ENCODE measurements at places on chromosomes 4 and X. TPM values are rescaled to one million over a fixed set of nuclear protein-coding genes. Genes with fewer than 3 reads are reported as not detected.
A peak's percentile ranks its signal among the peaks of the same experiment; 100 is the strongest.

- H3K4me3 ChIP-seq, result peak within 1 kb of the TSS; percentile 100
- H3K4me1 ChIP-seq, result peaks cover 14% of the 10 kb centered on the region
- no peaks in the 10 kb centered on the region for H3K27me3 ChIP-seq
- peak within 1 kb of the TSS; percentile 100 for H3K27ac ChIP-seq
Observed at GRCh38 chrX:119871599-119872395, at the start of the genes NDUFA1 and RNF113A. TSS of gene NDUFA1 (plus strand) at chrX:119871832. CDS start at chrX:119871912, 80 bp downstream. TSS of gene RNF113A (minus strand) at chrX:119871733. CDS start at chrX:119871613, 120 bp downstream.

DNA sequence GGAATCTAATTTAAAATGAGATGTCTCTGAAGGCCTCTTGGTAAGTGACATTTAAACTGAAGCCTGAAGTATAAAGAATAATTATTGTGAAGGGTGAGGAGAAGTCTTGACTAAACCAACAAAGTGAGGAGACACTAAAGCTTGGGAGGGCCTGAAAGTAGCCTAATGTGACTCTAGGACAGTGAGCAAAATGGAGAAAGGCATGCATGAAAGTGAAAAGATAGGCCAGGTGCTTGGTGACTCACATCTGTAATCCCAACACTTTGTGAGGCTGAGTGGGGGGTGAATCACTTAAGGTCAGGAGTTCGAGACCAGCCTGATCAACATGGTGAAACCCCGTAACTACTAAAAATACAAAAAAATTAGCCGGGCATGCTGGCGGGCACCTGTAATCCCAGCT, 46.9 kb upstream of the SMARCAD1 start:
- H3K27me3 ChIP-seq, result no peaks in the 10 kb centered on the region
- no peak overlapping the region for H3K27ac ChIP-seq

Gene PTTG2
- 2.6 TPM for total RNA-seq

GRCh38 chrX:130155564-130155963, 10.1 kb downstream of the AIFM1 start:
- peaks cover 10% of the 10 kb centered on the region for H3K36me3 ChIP-seq
- H3K4me1 ChIP-seq, result peaks cover 10% of the 10 kb centered on the region
- no peaks in the 10 kb centered on the region for H3K27me3 ChIP-seq
- DNase-seq, result no peak
- no peak overlapping the region for H3K27ac ChIP-seq

DNA sequence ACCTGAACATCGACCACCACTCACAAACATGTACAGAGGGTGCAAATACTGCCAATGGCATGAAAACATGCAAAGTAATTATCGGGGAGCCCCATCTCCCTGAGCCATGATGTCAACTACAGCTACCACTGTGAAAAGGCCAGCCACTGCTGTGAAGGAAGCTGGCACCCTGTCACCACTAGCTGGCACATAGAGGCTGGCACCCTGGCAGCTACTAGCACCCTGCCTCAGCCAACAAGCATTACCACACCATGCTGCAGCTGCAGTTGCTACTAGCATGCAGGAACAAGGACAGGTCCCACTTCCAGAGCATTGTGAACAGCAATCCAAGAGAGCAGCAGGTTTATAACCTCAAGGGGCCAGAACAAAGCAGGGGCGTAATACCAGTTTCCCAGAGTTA, 81.4 kb downstream of the PRR32 start:
- H3K4me3 ChIP-seq, result no peak overlapping the region
- no peak for DNase-seq
- H3K27ac ChIP-seq, result no peak overlapping the region
- H3K36me3 ChIP-seq, result no peaks in the 10 kb centered on the region
- H3K4me1 ChIP-seq, result no peaks in the 10 kb centered on the region

Gene FHL1
- 15.9 TPM for total RNA-seq

DNA sequence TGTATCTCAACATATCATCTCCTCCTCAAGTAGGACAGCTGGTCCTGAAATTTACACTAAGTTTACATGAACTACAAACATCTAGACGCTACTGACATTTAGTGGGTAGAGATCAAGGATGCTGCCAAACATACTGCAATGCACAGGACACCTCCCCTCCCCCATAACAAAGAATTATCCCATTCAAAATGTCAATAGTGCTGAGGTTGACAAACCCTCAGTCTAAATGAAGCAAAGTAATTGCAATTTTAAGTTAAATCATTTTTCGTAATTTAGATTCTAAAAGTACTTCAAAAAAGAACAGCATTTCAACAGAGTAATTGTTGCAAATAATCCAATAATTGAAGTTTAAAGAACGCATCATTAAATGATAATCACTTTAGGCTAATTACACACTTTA, 1.2 kb downstream of the PRMT9 start:
- DNase-seq, result no peak
- peaks cover 33% of the 10 kb centered on the region for H3K4me1 ChIP-seq
- peak overlapping the region; percentile 92 for H3K4me3 ChIP-seq
- H3K36me3 ChIP-seq, result peaks cover 26% of the 10 kb centered on the region

GRCh38 chrX:73562458-73562857, 539 bp upstream of the CHIC1 start:
- peaks cover 5% of the 10 kb centered on the region for H3K36me3 ChIP-seq
- DNase-seq, result no peak
- peaks cover 19% of the 10 kb centered on the region for H3K4me1 ChIP-seq
- peak overlapping the region; percentile 93 for H3K4me3 ChIP-seq

- no peak overlapping the region for H3K4me3 ChIP-seq
- DNase-seq, result no peak
- no peaks in the 10 kb centered on the region for H3K36me3 ChIP-seq
- no peak overlapping the region for H3K27ac ChIP-seq
- peaks cover 34% of the 10 kb centered on the region for H3K27me3 ChIP-seq
- no peaks in the 10 kb centered on the region for H3K4me1 ChIP-seq
Observed at GRCh38 chr4:109979920-109980717, 67.4 kb downstream of the EGF start.

- peaks cover 4% of the 10 kb centered on the region for H3K4me1 ChIP-seq
- peaks cover 2% of the 10 kb centered on the region for H3K36me3 ChIP-seq
- no peak for DNase-seq
- H3K4me3 ChIP-seq, result no peak overlapping the region
Observed at GRCh38 chrX:139692908-139693307, 15.1 kb downstream of the MCF2 start.

- peaks cover 13% of the 10 kb centered on the region for H3K27me3 ChIP-seq
- no peak overlapping the region for H3K27ac ChIP-seq
- DNase-seq, result no peak
- no peak overlapping the region for H3K4me3 ChIP-seq
- no peaks in the 10 kb centered on the region for H3K36me3 ChIP-seq
- H3K4me1 ChIP-seq, result peaks cover 6% of the 10 kb centered on the region
Observed at GRCh38 chr4:100118181-100118580, 72.1 kb downstream of the DDIT4L start.

Gene SPON2
- 28.0 TPM for total RNA-seq

DNA sequence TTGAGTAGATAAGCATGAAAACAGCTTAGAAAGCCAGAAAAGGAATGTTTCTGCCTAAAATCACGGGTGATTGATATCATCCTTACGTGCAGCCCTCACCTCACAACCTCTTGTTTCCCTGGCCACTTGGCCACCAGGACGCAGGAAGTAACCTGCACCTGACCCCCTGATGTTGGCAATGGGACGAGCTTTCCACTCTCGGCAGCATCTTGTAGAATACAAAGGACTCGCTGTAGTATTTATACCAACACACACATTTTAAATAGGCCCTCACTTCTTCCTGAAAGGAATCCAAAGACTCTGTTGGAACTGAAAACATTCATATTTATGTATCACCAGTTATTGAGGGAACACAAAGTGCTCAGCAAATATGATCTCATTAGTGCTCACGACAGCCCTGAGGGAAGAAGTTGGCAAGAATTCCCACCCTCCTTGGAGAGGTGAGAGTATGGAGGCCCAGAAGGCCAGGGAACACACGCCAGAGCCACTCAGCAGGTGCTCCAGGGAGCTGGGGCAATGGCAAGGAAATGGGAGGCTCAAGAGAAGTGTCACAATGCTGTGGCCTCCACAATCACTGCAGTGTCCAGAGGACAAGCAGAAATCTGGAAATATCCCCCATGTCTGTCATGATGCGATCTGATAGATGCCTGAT, 103.3 kb upstream of the KIT start:
- H3K27ac ChIP-seq, result no peak overlapping the region
- no peaks in the 10 kb centered on the region for H3K4me1 ChIP-seq
- no peaks in the 10 kb centered on the region for H3K36me3 ChIP-seq
- no peak for DNase-seq
- H3K27me3 ChIP-seq, result no peaks in the 10 kb centered on the region

Gene TRIM75
- not detected for total RNA-seq

Gene CENPE
- total RNA-seq, result 73.3 TPM

GRCh38 chr4:149823769-149824221, 8.2 kb upstream of the IQCM start:
- H3K36me3 ChIP-seq, result no peaks in the 10 kb centered on the region
- no peak overlapping the region for H3K4me3 ChIP-seq
- no peaks in the 10 kb centered on the region for H3K27me3 ChIP-seq
- no peaks in the 10 kb centered on the region for H3K4me1 ChIP-seq

Gene CLIC2
- 1.0 TPM for total RNA-seq

Gene GPR119
- not detected for total RNA-seq

Gene GPRIN3
- 67.5 TPM for total RNA-seq

DNA sequence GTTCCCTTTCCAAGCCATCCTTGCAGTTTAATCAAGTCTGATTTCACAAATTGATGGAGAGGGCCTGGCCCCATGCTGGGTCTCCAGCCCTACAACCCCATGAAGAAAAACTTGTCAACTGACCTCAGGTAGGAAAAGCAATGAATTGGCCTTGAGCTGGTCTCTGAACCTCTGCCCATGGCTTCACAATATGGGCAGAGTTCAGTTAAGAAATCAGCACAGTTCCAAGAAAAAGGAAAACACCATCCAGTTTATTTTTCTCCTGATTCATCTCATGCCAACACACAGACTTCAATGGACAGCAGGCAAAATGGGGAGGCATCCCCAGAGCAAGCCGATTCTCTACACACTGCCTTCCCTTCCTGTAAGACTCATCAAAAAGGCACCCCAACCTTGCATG, 3.3 kb downstream of the RIPPLY1 start:
- no peaks in the 10 kb centered on the region for H3K27me3 ChIP-seq
- H3K4me3 ChIP-seq, result no peak overlapping the region
- H3K36me3 ChIP-seq, result no peaks in the 10 kb centered on the region

DNA sequence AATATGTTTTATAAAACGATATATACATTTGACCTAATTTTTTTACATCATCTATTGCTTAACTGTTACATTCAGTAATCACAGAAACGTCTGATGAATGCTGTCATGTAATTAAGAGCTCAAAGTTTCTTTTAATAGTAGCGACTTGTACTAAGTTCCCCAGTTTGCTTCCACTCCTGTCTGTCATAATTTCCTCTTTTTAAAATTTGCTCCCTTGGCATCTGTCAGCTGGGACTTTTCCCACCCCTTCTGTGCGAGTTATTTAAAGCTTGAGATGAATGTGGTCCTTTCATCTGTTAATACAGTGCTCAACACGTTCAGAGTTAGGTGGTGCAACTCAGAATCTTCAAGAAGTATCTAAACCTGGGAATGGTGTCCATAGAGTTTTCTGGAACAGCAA, 1.2 kb downstream of the RAP1GDS1 start:
- H3K27ac ChIP-seq, result peak overlapping the region; percentile 93
- H3K4me3 ChIP-seq, result peak overlapping the region; percentile 99
- no peaks in the 10 kb centered on the region for H3K27me3 ChIP-seq
- no peak for DNase-seq
- H3K4me1 ChIP-seq, result peaks cover 49% of the 10 kb centered on the region

DNA sequence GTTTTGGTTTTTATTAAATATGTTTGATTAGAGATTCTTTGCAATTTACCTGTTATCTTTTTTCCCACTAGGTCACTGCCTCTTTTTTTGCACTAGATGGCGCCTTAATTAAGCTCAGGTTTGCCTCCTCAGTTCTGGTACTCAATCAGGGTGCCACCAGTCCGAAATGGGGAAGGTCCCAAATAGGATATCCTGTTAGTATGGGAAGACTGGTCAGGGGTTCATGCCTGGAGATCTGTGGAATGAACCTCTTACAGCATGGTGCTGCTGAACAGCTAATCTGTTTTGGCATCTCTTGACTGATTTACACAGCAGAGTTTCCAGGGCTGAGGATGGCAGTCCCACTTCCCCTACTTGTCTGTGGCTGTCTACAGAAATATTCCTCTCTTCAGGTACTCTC, 24.2 kb upstream of the VSIG1 start:
- H3K4me3 ChIP-seq, result no peak overlapping the region
- peaks cover 34% of the 10 kb centered on the region for H3K4me1 ChIP-seq
- H3K27me3 ChIP-seq, result no peaks in the 10 kb centered on the region
- no peak overlapping the region for H3K27ac ChIP-seq

DNA sequence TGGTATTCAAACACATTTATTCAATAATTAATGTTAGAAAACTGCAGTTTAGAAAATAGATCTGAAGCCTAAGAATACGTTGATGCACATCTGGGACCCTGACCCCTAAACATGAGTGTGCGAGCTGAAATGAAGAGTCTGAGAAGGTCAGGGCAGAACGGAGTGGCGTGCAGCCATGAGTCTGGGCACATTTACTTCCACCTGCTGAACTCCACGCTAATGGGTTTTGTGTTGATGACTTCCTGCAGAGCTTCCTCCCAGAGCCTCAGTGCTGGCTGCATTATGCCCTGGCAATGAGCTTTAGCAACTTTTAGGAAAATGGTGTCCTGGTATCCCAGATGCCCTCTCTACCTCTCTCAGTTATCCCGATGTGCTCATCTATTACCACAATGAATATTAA, 53.1 kb downstream of the FAM114A1 start:
- H3K36me3 ChIP-seq, result no peaks in the 10 kb centered on the region
- no peak overlapping the region for H3K4me3 ChIP-seq
- H3K27ac ChIP-seq, result no peak overlapping the region
- peaks cover 8% of the 10 kb centered on the region for H3K27me3 ChIP-seq

Gene STAP1
- 29.1 TPM for total RNA-seq

Gene YIPF7
- total RNA-seq, result not detected

DNA sequence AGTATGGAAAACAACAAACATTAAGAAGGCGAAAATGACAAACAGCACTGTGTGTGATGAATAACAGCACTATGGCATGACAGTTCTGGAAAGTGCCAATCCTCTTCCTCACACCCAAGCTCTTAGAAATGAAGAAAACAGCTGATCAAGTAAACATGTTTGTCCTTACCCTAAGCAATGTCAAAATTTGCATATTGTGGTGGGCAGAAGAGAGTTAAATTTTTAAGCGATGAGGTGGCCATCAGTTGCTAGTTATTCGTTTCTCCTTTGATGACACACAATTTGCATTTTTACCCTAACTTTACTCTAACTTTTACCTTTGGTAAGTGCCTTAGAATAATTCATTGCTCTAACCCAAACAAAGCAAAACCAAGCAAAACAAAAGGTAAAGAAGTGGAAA, 8.8 kb downstream of the PROM1 start:
- peaks cover 9% of the 10 kb centered on the region for H3K4me1 ChIP-seq
- H3K4me3 ChIP-seq, result no peak overlapping the region
- H3K27ac ChIP-seq, result no peak overlapping the region
- no peak for DNase-seq
- peaks cover 53% of the 10 kb centered on the region for H3K27me3 ChIP-seq
- H3K36me3 ChIP-seq, result peaks cover 4% of the 10 kb centered on the region

- H3K4me3 ChIP-seq, result no peak overlapping the region
- no peaks in the 10 kb centered on the region for H3K4me1 ChIP-seq
- H3K27me3 ChIP-seq, result no peaks in the 10 kb centered on the region
Observed at GRCh38 chr4:19262467-19262866, 989.2 kb upstream of the SLIT2 start.

GRCh38 chr4:121183361-121183760, 19.2 kb upstream of the TNIP3 start:
- no peaks in the 10 kb centered on the region for H3K27me3 ChIP-seq
- H3K27ac ChIP-seq, result peak overlapping the region; percentile 97
- H3K4me1 ChIP-seq, result peaks cover 70% of the 10 kb centered on the region
- no peak for DNase-seq

GRCh38 chr4:116752027-116752426, 333.3 kb downstream of the TRAM1L1 start:
- H3K4me3 ChIP-seq, result no peak overlapping the region
- H3K4me1 ChIP-seq, result no peaks in the 10 kb centered on the region
- H3K27ac ChIP-seq, result no peak overlapping the region
- no peak for DNase-seq

Measured in activated CD8-positive, alpha-beta memory T cell treated with anti-CD3 and anti-CD28 coated beads, Interleukin-2, amount 10 ng/mL, durations not matched to agents 7 days and 5 days (primary cell).